ENCODE measurements at places on chromosomes 3 and 15.

GRCh38 chr15:69144530-69144929 is 15.9 kb upstream of the GLCE start:
- no peak for DNase-seq

DNA sequence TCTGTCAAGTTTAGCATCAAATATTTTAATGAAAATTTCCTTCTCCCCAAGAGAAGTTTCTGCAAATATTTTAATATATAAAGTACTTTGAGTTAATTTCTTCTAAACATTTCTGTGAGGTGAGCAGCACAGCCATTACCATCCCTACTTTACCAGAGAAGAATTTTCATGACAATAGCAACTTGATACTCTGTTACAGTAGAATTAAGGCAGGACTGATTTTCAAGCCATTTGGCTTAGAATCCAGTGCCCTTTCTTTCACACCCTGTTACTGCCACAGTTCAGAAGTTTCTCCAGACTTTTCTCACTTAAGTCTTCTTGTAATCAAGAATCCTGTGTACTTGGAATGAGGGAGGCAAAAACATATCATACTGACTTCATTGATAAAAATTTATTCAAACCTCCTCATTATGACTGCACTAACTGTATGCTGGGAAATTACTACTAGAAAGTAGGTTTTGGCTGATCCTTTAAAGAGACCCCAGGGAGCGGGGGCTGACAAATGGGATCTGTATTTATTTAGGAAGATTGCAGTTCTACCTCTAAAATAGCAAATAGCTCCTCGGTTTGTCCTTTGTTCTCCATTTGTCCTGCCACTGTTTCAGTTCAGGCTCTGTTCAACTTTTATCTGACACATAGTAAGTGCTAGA is 557.0 kb upstream of the SGO1 start:
- no peak for DNase-seq

DNA sequence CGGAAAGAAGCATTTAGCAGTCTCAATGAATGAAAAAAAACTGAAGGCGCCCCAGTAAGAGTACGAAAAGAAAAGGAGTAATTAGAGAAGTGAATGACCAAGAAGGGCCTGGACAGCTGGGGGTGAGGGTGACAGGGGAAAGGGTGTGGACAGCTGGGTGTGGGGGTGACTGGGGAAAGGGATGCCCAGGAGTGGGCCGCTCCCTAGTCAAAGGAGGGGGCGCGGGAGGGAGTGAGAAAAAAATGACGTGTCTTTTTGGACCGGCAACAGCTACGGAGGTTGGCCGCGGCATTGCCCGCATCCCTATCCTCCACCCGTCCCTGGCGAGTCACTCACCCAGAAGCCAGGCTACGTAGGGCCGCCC is 274 bp upstream of the ZCWPW2 start:
- DNase-seq: no peak

DNA sequence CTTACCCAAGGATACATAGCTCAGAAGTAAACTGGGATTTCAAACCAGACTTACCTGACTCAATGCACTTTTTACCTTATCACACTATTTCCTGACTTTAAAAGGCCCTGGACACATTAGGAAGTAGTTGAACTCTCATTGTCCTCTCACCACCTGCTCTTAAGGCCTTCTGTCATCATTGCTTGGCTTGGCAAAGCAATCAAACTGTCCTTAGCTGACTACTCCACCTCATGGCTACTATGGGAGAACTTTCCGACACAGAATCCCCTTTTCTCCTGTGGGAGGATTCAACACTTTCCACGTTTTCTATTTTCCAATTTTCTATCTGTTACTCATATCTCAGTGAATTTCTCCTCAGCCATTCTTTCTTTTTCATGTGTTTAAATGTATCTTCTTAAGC is 55.4 kb downstream of the ZNF148 start:
- no peak for DNase-seq

GRCh38 chr3:159266779-159267178 is 464.9 kb downstream of the MFSD1 start:
- no peak for DNase-seq

DNA sequence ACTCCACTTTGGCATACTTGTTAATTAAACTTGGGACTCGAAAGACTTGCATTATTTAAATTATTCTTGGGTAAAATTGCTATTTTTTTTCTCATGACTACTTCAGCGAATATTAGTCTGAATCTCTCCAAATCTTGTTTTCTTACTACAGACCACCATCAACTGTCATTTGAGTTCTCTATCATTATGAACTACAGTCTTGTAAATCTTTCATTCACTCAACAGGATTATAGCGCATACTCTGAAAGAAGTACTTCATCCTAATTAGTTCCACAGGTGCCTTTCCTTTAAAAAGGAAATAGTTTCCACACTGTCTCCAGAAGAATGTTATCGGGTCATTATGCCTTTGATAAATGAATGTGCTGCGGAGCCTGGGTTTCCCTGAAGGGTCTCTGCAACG is 149.5 kb downstream of the NLGN1 start:
- DNase-seq: no peak

- DNase-seq: no peak
These were observed 173.8 kb downstream of the SMAD6 start for GRCh38 chr15:66875588-66876420.

- DNase-seq: no peak
These were observed 282.3 kb upstream of the NECTIN3 start for GRCh38 chr3:110789315-110789714.

GRCh38 chr15:57541805-57542504 is 49.7 kb upstream of the MYZAP start:
- DNase-seq: peak; percentile 20

GRCh38 chr3:130677343-130677742 is 69.3 kb downstream of the PIK3R4 start:
- DNase-seq: no peak

DNA sequence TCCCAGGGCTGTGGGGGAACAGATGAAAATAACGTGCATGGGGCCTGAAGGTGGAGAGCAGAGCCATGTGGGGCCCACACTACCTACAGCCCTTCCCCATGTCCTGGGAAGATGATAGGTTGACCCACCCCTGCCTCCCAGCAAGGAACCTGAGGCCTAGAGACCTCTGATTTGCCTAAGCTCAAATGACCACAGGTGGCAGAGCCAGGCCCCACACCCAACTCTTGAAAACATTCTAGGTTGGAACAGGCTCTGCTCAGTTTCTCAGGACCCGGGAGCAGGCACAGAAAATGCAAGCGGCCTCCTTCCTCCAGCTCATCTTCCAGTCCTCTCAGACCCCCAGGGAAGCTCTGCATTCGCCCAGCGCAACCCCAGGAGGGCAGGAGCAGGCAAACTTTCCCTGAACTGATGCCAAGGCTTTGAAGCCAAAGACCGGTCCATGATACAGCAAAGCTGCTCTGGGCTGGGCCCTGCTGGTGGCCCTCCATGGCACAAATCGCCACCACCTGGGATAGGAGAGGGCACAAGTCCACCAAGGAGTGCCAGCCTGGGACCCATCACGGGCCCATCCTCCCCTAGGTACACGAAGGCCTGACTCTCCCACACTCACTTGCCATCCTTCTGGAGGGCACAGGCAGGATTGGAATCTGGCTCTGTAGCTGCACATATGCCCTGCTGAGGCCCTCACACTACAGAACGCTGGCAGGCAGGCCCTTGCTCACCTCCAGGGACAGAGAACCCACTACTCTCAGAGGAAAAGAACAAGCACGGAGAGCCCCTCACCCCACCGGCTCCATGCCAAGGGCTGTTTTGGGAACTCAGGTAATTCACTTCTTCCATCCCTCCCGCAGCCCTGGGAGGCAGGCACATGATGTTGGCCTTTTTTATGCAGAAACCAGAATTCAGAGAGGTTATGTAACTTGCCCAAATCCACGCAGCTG is 51.0 kb upstream of the FURIN start:
- no peak for DNase-seq

- DNase-seq: no peak
These were observed 35.4 kb downstream of the GRAMD1C start for GRCh38 chr3:113873814-113874526.

DNA sequence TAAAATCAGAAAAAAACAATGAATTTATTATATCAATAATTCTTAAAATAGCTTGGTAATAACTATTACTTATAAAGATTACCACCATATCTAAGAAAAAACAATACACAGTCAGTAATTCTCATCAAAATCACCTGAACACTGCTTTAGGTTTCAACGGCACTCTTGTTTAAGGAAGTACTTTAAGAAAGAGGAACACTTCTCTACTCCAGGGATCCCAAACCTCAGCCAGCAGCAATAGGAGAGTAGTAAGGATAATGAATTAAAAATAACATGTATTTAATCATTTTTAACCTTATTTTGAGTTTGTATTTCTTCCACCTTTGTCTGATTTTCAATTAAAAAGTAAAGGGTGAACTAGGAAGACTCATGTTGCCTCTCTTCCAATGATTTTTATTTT is 494.0 kb upstream of the NR2F2 start:
- DNase-seq: no peak

DNA sequence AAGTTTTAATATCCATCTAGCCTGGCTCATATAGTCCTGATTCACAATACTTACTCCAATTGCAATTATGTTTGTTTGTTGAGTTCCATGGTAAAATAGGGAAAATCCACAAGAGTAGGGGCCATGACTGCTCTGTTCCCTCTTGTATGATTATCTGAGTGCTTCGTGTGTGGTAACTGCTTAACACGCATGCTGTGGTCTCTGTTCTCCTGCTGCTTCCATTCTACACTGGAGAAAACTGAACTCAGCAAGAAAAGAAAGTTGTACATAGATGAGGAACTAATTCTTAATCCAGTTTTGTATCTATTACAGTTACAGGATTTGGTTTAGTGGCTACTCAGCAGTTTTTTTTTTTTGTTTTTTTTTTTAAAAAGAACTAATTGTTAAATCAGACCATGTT is 223.0 kb upstream of the SATB1 start:
- no peak for DNase-seq

DNA sequence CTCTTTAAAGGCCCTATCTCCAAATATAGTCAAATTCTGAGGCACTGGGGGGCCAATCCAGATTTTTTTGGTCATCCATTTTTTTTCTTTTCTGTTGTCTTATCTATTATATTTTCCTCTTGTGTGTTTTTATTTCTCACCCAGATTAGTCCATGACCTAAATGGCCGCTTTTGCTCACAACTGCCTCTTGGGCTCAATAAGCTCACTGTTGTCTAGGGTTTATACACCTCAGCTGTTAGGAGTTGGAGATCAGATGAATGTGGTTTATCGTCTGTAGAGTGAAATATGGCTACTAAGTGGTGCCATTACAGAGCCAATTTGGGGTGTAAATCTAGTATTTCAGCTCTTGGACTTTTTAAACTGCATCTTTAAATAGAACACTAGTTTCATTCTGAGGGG is 173.3 kb downstream of the GHSR start:
- no peak for DNase-seq

GRCh38 chr3:25895443-25895842 is 105.6 kb downstream of the OXSM start:
- DNase-seq: no peak

GRCh38 chr3:107995823-107996222 is 95.0 kb downstream of the CD47 start:
- no peak for DNase-seq

- DNase-seq: peak; percentile 89
These were observed at the start of gene RPUSD3 for GRCh38 chr3:9843715-9844438. TSS of gene RPUSD3 (minus strand) at chr3:9844008. CDS start at chr3:9843990, 18 bp downstream.

DNA sequence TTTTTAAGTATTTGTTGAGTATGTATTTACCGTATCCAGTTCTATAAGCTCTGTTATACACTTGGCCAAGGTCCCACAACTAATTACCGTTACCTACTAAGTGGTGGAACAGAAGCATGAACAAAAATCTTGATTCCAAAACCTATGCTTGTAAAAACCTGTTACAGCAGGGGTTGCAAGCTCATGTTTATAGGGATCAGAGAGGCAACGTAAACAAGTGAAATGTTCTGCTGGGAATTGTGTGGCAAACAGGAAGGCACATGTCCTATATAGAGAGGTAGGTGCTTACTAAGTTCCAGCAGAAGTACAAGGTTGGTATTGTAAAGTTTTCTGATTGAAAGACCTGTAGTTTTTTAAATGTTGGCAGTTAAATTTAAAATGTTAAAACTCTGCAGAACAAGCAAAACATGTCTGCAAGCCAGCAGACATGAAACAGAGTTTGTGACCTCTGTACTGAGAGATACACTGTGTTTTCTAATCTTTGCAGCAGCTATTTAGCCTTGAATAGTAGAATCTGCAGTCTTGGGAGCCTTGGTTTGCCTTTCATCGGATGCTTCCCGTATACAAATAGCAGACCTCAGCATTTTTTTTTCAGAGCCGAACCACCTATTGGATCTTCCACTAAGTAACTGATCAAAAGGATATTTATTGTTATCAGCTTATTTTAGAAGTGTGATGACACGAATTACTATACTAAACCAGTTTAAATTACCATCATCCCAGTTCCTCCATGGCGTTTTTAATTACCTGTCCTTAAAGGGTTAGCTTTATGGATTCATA is 11.4 kb downstream of the IREB2 start:
- no peak for DNase-seq

DNA sequence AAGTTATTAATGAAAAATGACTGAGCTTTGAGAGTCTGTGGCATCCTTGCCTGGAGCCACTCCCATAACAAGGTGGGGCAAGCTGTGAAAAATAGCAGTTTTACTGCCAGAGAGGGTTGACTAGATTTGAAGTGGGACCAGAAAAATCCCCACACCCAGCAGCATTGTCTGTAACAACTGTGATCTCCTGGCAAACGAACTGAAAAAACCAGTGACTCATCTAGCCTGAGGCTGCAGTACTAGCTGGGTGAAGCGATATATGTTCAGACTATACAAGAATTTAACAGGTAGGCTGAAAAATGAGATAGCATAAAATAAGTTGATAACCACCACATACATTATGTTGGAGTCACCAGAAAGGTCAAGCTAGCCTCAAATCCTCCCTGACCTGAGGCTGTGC is 64.0 kb downstream of the DPH6 start:
- DNase-seq: no peak

DNA sequence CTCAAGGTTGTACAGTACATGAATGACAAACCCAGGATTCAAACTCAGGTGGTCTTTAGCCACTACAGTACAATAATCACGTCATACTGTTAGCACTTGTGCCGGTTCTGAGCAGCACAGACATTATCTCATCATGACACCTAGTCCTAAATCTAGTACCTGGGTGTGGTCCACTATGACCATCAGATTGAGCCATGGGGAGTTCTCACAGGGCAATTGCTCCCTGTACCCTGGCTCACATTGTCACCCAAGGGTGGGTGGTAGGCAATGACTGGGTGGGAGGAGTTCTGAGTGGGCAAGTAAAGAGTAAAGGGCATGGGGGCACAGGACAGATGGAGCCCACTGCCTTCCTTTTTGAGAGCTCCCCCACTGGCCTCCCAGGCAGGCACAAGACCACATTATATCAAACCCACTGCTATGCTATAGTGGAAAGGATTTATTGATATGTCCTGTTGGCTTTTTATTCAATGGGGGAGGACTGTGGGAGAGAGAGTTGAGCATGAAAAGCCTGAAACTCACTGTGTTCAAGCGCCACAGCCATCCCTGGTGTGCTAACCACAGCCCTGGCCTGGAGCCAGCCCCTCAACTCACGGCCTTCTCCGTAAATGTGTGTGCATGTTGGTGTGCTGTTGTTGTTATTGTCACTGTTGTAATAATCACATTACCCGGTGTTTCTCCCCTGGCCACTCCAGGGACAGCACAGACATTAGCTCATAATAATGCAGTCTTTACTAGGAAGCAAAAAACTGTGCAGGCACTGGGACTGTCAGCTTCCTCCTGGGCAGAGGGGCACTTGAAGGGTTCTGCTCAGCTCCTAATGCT is 27.3 kb downstream of the ADCY5 start:
- no peak for DNase-seq

Measured in bone marrow (tissue), 2 donors.